ENCODE measurements at places on chromosomes 6 and 20.

DNA sequence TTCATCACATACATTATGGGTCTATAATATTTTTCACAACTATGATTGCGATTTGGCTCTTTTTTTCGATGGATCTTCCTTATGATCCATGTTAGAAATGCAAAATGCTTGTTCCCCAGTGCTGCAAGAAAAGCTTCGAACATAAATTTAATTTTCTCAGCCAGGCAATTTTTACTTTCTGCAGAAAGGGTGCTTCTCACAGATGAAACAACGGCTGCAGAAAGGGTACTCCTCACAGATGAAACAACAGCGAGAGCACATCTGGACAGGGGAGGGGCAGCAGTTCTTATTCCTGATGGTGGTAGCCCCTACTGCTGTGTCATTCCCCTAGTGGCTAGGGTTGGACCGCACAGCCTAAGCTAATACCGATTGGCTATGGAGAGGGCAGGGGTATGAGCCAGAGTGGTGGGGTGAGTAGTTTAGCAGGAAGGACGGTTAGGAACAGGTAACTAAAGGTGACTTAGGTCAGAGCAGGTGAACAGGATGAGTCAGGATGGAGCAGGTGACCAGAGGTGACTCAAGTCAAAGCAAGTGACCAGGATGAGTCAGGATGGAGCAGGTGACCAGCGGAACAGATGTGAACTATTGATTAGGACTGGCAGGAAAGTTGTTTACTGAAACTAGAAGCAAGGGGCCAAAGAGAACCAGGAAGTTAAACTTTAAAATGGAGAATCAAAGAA is 13.4 kb upstream of the TREML4 start:
- no peak for DNase-seq

- no peak for DNase-seq
Measured at GRCh38 chr20:44471481-44471882, 4.2 kb upstream of the TTPAL start.

DNA sequence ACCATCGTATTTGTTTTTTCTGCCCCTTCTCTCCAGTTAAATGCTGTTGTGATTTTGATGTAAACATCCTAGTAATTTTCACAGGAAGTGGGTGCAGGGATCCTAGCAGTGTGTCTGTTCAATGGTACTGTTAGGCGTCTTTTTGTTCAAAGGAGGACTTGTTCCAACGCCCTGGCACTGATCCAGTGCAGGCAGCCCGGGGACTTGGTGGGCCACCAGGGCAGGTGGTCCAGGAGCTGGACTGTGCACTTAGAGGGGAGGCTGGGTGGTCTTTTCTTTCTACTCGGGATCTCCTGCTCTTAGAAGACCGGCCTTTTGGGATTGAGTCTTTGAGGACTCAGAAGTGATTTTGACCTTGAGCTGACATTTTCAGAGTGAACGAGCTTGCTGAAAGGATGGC is 41.1 kb upstream of the NKX2-2 start:
- no peak for DNase-seq

DNA sequence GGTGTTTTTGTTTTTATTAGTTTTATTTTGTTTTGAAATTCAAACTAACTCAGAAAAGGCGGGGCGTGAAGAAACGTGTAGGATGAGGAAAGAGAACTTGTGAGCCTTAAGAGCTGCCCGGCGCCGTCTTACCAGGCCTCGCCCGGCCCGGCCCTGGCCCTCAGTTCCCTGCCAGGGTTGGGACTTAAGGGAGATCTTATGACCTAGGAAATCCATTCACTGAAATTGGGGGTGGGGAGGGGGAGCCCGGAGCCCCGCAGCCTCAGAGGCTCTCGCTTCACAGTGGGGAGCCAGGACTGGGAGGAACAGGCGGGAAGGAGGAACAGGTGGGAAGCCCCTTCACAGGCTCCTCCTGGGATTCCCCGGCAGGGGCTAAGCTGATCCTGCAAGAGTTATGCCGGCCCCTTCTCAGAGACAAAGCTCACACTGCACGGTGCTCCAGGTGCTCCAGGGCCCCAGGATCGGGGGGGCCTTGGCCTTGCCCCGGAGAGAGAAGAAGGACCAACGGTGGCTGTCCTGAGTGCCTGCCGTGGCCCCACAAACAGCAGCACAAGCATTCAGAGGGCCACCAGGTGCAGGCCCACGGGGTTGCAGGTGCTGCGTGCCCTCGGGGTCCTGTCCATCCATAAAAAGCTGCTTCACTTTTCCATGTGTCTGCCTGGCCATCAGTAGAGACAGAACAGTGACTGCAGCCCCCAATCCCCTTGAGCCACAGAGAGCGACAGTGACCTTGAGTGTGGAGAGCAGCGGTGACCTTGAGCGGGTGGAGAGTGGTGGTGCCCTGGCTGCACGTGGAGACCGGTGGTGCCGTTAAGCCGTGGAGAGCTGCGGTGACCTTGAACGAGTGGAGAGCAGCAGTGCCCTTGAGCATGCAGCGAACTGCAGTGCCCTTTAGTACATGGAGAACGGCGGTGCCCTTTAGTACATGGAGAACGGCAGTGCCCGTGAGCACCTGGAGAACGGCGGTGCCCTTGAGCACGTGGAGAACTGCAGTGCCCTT is 152.7 kb downstream of the DLL1 start:
- DNase-seq = no peak

DNA sequence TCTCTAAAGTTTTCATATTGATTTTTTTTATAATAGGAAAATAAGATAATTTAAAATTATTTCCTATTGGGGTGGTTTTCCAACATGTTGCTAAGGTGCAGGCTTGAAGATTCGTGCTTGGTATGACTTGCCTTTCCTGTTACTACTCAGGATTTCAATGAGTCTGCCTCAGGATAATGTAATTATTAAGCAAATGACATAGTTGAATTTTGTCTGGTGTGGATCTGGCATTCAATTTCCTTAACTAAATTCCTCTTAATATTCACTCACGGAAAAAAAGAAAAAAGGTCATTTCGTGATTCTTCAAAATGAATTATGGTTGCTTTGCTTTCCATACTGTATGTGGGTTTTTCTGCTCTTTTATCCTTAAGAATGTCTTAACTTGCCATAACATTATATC is 9.3 kb upstream of the FILIP1 start:
- no peak for DNase-seq

- DNase-seq = no peak
Measured at GRCh38 chr20:4901031-4901818, 100.1 kb downstream of the SLC23A2 start.

DNA sequence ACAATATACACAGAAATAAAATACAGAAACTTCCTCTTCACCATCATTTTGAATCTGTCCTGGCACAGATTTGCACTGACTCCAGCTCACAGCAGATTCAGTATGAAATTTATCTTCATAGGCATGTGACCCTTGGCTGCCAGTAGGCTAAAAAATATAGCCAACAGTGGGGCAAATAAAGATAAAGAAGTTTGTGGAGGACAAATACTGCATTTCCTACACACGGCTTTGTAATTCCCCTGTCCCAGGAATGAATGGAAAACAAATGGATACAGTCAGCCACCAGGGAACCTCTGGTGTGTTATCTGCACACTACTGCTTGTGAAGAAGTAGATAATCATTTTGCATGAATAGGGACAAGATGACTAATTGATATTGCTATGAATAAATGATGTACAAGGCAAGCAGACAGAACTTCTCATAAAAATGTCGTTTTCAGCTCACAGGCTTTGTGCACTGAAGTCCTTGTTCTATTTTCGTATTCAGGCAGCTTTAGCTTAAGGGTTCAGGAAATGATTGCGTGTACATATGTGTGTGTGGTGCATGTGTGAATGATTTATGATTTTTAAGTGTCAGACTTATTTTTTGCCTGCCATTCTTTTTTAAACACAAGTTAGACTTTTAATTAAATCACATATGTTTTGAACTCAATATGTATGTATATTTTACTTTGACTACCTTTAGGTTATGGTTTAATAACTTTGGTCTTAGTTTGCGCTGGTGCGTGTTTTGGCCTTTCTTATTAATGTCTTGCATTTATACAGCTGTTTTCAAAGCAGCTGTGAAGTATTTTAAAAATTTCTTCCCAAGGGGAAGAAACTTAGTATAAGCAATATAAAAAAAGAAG is 543.8 kb upstream of the JAG1 start:
- DNase-seq = no peak
